ENCODE measurements at places on chromosomes 7 and 10.

- DNase-seq: peak; percentile 89
Observed at GRCh38 chr7:111561904-111562732, at the start of gene IMMP2L. Gene IMMP2L, minus strand, starts transcription at chr7:111562492.

DNA sequence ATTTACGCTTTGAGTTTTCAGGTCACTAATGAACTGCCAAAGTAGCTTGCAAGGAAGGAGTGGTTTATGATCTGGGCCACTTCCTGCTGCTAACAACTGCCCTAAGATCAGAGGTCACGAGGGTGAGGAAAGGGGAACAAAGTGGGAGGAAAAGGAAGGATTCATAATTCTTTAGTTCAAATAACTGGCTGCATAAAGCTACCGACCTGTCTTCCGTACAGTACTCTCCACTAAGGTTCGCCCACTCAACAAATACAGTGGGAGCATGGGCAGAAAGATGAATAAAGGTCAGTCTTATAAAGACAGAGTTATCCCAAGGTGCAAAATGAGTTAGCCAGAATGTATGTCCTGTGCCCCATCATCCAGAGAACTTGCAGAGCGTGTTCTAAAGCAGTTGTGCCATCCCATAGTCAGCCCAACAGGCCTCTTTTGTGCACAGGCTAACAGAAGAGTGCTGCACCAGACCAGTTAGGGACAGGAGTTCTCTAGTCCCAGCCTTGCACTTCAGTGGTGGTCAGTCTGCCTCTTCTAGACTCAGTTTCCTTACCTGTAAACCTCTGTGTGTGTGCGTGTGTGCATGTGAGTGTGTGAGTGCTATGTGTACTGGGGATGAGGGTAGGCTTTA, 65.9 kb downstream of the CREB3L2 start:
- no peak for DNase-seq

DNA sequence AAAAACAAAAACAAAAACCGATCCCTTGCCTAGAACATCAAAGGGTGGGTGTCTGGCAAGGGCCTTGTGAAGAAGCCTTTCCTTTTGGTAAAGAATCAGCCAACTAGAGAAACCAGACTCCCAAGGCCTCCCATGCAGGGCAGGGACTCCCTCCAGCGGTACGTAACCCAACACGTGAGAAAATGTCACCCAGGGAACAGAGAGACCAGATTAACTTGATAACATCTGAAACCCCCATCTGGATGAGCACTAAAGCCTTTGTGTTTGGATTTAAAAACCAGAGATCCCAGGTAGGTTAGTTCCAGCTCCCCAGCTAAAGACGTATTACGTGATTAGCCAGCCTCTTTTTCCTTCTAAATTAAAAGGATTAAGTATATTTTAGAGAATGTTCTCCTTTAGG, 3.0 kb upstream of the HABP2 start:
- DNase-seq: no peak

DNA sequence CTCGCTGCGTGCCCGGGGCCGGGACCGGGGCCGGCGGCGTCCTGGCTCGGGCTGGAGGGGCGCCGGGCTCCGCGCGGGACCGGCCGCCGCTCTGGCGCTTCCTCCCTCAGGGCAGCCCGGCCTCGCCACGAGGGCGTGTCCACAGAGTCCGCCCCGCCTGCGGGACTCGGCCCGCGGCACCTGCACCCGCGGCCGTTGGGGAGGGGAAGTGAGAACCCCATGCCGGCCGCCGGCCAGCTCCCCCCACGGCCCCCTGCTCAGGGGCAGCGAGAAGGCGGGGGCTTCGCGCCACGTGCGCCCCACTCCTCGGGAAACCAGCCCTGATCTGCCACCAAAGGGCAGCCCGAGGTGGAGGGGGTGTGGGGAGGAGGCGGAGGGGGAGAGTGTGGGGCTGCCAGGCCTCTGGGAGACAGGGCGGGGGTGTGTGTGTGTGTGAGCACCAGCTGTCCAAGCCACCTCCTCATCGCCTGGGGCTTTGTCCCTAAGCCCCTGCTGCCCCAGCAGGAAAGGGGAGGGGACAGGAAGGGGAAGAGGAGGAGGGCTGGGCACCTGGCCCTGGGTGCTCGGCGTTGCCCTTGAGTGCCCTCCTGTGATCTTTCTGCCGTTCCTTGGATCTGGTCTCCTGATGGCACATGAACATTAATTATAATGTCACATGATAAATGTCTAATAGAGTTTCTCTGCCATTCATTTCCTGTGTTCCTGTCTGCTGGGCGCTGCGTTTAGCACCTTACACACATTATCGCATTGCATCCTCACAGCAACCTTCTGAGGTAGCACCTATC, at the start of gene PIK3AP1:
Gene PIK3AP1, minus strand, starts transcription at position 93 of the 785 bp plus-strand sequence. CDS start 120 bp downstream, outside the sequence.
- DNase-seq: no peak

GRCh38 chr10:125007436-125007835, 65.5 kb downstream of the ZRANB1 start:
- DNase-seq: no peak

DNA sequence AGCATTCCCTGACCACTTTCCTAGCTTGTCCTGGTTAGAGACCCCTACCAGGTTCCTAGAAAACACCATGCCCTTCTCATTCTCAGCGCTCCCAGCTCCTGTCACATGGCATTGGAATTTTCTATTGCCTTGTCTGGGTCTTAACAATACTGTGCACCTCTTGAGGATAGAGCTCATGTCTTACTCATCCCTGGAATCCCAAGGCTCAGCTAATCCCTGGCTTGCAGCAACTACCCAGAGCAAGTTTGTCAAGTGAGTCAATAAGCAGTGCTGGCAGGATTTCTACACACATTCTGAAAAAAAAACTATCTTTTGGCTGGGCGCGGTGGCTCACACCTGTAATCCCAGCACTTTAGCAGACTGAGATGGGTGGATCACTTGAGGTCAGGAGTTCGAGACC, 11.7 kb upstream of the PRDX3 start:
- no peak for DNase-seq

DNA sequence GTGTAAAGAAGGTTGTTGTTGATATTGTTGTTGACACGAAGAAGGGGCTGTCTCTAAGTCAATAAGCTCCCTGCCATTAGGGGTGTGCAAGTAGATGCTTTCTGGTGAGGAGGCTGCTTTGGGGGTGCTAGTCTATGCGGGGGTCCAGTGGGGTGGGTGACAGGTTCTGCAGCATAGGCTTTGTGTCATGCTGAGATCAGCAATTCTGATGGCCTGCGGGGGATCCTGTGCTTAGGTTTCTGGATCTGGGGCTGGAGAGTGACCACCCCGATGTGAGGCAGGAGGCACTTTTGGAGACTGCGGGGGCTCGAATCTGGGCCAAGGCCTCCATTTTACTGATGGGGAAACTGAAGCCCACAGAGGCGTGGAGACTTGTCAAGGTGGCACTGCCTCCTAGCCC, 5.1 kb downstream of the AQP1 start:
- DNase-seq: no peak

- no peak for DNase-seq
Observed at GRCh38 chr10:29667191-29667590, 32.4 kb upstream of the SVIL start.

DNA sequence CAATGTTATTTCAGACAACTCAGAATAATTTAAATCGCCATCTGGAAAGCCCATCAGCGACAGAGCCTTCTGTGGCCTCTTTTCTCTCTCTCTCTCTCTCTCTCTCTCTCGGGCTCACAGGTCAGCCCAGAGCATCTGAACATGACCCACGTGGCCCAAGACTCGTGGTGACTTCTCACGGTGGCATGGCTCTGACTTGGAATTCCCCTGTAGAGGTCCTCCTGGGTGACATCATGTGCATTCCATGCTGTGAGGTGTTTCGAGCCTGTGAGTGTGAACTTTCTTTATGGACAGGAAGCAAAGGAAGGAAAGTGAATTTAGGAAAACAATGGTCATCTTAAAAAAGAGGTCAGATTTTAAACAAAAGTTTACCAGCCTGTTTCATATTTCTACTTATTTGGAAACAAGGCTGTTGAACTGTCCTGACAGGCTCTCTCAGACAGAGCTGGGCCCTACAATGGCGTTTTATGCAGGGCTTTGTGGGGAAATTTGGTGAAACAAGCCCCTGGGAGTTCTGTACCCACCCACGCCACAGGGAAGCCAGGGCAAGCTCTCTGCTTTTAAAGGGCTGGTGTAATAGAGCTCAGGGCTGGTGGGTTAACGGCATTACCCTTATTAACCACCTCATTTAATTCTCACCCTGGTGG, 359.7 kb upstream of the ZNF32 start:
- no peak for DNase-seq

DNA sequence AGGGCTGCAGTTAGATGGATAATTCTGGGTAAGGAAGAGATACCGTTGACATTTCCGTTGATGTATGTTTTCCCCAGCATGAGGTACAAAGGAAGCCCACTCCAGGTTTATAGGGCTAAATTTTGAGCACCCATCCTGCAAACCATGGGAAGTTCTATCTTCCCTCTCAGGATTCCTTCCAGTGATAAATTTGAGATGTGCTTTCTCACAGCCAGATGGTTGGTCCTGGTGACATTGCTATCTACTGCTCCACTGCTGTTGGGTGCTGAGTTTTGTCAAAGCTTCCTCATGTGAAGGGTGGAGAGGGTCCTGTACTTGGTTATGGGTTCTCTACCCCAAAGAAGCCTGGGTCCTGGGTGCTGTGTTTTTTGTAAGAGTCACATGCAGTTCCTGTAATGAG, 57.4 kb downstream of the CXCL12 start:
- no peak for DNase-seq

DNA sequence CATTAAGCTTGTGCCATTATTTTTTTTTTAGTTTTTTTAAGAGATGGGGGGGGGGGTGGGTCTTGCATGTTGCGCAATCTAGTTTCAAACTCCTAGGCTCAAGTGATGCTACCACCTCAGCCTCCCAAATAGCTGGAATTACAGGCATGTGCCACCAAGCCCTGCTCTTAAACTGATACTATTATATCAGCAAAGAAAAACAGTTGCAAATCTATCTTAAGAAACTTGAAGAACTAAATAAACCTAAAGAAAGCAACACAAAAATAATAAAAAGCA, 47.5 kb downstream of the BRAF start:
- DNase-seq: no peak

DNA sequence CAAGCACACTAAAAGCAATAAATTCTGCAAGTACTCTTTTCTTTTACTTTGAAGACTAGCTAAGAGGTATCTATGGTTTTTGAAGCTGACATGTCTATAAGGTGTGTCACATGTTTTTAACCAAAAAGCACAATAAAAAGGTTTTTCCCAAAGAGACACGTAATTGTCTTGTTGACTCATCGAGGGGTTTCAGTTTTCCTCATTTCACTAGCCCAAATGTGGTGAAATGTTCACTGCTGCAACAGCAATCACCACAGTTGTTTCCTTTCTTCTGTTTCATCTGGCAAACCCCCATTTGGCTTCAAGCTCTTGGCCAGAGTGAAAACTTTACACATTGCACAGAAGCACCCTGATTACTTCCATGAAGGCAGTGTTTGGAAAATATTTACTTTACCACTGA, 3.8 kb upstream of the HOXA4 start:
- no peak for DNase-seq

- no peak for DNase-seq
Observed at GRCh38 chr10:101053516-101053915, 8.3 kb upstream of the KAZALD1 start.

- no peak for DNase-seq
Observed at GRCh38 chr10:61151059-61151458, 207.1 kb upstream of the RHOBTB1 start.

DNA sequence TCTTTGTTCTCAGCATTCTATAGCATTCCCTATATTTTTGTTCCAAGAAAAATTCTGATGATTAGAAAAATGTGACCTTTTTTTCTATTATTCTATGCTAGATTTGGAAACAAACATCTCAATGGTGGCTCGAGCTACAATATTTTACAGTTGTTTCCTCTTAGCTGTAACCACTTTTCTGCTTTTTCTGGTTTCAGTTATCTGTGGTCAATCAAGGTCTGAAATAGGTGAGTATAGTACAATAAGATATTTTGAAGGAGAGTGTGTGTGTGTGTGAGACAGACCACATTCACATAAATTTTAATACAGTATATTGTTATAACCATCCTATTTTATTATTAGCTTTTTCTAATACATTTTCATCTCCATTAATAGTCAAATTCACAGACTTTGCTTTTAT, 564.5 kb upstream of the GHITM start:
- no peak for DNase-seq

DNA sequence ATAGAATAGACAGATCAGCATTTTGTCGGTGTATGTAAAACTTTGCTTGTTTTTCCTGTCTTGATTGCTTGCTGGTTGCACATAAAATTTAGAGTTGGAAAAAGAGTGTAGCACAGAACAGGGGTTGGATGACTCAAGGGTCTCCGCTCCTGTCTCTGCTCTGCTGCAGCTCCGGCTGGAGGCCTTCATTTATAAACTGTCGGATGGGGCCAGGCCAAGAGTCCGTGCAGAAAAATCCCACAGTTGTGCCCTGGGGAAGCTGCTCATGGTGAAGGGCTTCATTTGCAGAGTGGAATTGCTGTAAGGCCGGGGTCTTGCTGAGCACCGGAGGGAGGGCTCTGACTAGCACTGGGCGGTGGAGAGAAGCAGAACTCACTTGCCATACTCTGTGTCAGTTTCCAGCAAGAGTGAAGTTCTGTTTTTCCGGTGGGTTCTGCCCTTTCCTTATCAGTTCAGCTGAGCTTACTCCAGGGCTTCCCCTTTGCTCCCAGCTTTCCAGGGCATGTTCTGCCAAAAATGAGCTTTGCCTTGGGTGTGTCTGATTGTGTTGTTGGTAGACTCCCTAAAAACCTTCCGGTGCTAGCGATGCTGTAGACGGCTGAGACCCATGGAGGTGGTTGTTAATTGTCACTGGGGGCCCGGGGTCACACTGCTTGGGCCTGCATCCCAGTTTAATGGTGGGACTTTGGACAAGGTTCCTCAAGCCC, 67.2 kb downstream of the CAMK1D start:
- no peak for DNase-seq

DNA sequence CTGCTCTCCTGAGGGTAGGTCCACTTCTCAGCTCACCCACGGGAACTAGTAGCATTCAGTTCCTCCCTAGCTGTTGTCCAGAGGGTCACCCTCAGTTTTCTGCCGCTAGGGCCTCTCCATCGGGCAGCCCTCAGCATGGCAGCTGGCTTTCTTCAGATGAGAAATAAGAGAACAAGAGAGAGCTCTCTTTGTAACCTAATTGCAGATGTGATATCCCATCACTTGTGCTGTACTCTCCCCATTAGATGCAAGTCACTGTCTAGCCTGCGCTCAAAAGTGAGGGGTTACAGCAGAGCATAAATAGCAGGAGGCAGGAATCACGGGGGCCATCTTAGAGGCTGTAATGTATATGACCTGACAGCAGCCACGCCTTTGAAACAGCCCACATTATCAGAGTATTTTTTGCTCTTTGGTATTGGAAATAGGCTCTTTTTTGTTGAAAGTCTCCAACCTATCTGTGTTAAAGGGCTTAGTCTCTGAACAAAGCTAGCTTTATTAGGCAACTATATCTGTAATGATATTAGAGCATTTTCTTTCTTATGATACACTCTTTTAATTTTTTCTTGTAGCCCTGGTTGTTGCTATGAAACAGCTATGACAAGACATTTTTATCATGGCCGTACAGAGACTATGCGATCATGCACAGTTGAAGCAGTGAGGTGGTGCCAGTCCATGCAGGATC, 45.7 kb downstream of the CROT start:
- no peak for DNase-seq

DNA sequence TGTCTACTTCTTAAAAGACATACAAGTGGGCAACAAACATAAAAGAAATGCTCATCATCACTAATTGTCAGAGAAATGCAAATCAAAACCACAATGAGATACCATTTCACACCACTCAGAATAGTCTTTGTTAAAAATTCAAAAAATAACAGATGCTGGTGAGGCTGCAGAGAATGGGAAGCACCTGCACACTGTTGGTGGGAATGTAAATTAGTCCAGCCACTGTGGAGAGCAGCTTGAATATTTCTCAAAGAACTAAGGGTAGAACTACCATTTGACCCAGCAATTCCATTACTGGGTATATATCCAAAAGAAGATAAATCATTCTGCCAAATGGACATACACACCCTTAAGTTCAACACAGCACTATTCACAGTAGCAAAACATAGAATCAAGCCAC, 61.8 kb upstream of the STEAP1 start:
- no peak for DNase-seq
